GM13976 (cell line): ENCODE measurements at places on chromosomes 1 and 21.

DNA sequence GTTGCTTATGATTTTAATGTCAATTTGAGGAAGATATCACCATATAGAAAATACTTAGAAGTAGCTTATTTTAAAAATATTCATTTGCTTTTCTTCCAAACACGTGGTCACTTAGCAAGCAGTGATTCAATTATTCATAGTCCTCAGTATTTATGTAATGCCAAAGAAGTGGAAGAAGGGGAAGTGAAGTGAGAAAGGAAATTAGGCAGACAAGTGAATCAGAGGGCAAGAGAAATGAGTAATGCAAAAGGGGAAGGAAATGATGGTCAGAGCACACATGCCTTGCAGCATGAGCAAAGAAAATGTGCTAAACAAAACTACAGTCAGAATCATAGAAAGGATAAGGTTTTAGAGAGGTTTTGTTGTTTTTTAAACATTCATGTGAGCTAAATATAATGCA, 31.8 kb downstream of the SDCCAG8 start:
- DNase-seq, result peak; percentile 54

- DNase-seq, result no peak
Observed at GRCh38 chr1:95991787-95992520, 729.6 kb upstream of the PTBP2 start.

- DNase-seq, result no peak
Observed at GRCh38 chr1:115564201-115564600, 77.6 kb upstream of the VANGL1 start.

GRCh38 chr21:46567348-46567747, 37.5 kb downstream of the S100B start:
- DNase-seq, result no peak

DNA sequence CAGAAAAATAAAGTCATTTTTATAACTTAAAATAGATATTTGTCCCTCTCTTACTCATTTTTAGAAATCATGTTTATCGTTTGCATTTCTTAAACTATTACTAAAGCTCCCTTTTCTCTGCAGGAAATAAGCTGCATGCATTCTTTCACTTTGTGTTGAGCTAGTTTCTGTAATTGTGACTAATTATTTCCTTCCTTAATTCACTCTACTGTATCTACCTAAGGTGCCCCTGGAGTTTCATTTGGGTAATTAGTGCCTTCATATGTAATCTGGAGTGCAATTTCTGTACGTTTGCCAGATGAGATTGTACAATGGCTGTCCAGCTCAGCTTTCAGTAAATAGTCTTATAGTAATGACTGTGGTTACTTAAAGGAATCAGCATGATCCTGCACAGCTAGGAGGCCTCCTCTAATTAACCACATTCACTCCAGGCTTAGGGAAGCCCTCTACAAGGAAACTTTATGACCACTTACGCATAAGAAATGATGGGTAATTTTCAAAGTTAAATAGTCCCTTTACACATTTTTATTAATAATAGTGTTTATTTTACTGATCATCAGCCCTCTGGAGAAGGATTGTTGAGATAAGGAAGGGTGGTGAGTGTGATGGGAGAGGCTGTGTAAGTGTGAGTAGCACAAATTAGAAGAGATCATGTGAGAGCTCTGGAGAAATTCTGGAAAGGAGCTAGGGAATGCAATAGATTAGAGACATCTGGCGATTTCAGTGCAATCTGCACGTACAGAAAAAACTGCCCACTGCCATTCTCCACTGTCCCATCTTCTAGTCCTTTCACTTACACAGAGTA, 86.8 kb downstream of the LRRC8C start:
- peak; percentile 53 for DNase-seq

DNA sequence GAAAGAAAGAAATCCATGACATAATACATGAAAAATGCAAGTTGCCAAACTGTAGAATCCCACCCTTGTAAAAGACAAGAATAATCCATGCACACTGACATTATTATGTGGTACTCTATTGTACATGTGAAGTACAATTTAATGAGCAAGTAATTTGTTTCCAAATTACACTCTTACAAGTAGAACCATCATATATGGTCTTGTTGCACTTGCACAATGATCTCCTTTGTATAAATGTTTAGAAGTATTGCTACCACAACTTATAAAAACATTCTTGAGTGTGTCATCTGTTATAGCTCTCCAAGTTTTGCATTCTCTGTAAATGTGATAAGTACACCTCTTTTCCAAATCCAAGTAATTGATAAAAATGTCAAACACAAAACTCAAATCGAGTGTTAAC, 29.1 kb upstream of the ZNF281 start:
- no peak for DNase-seq

GRCh38 chr1:41192456-41193178, 49.5 kb downstream of the SCMH1 start:
- no peak for DNase-seq

DNA sequence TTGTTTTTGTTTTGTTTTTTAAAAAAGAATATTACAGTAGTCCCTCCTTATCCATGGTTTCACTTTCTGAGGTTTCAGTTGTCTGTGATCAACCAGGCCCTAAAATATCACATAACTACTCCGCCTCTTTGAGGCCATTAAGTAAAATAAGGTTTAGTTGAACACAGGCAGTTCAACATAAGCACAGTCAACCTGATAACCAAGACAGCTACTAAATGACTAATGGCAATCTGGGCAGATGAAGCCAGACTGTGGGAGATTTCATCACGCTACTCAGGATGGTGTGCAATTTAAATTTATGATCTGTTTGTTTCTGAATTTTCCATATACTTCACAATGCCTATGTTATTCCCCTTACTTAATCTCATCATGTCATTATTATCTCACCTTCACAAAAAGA, 30.1 kb downstream of the LDLRAD1 start:
- DNase-seq, result no peak

DNA sequence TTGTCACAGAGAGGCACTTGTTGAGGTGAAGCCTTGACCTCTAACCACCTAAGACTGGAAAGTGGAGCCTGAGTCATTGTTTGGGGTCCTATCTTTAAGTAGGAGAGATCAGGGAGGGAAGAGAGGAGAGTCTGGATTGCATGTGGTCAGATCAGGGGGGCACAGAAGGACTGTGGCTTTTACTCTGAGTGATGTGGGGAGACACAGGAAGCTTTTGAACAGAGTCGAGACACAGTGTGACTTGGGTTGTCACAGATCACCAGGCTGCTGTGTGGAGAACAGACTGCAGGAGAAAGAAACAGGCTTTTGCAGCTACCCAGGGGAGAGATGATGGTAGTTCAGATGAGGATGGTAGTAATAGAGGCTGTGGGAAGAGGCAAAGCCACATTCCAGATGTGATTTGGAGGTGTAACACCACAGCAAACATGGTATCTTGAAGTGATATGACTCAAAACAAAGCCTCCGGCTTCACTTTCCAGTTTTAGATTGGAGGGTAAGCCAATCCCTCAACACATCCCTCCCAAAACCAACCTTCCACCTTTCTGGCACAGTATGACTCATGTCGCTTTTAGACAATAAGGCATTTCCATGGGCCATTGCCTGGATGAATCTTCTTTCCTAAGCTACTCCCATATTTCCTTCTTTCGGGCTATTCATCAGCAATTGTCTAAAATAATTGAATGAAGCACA, 125.8 kb upstream of the SLC44A3 start:
- no peak for DNase-seq

GRCh38 chr1:172775606-172776005, 116.7 kb downstream of the FASLG start:
- DNase-seq, result no peak

GRCh38 chr1:50659107-50659662, 235.9 kb upstream of the DMRTA2 start:
- no peak for DNase-seq

DNA sequence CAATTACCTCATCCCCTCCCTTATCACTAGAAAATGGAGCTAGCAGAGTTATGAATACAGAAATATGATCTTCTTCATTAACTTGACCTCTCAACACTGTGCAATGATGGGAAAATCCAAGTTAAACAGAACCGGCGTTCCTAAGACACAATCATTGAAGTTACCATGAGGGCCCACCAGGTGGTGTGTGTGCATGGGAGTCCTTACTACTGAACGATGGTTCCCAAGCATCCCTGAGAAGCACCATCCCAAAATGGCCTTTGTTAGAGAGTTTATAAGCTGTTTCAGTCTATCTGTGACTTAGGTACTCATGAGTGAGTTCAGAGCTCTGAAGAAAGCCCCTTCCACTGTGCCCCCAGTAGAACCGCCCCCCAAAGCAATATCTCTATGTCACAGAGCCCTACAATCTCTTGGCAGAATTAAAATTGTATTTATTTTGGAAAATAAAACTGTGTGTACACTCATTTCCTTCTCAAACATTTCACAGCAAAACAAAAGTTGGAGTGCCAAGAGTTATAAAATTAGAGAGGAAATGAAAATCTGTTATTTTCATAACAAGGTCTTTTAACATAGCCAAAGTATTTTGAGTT, 56.8 kb downstream of the PLD5 start:
- peak; percentile 43 for DNase-seq

DNA sequence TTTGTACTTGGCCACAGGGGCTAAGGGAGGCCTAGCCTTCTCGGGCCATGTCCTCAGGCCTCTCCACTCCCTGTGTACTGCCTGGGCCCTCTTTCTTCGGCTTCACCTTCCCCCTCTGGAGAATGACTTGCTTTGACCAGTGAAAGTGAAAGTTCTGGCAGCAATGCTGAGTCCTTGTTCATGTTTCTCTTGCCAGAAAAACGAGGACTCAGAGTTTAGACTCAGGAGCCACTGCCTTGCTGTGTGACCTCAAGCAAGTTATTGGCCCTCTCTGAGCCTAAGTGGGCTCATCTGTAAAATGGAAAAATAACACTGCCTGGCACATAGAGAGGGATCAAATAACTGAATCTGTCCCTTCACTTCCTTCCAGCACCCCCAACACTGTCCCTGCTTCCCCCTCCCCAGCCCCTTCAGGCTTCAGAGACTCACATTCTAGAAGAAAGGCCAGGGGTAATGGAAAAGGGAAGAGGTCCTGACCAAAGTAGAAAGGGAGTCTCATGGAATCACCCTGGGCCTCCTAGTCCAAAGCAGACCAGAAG, 1.5 kb downstream of the C1QA start:
- DNase-seq, result no peak

GRCh38 chr1:10686404-10687040, 109.9 kb downstream of the CASZ1 start:
- no peak for DNase-seq

- DNase-seq, result no peak
Observed at GRCh38 chr21:34613679-34614627, 960 bp downstream of the RCAN1 start.

- DNase-seq, result no peak
Observed at GRCh38 chr1:28196330-28196729, 19.8 kb upstream of the PTAFR start.

- peak; percentile 29 for DNase-seq
Observed at GRCh38 chr1:153919876-153920852, 2.6 kb downstream of the GATAD2B start.

GRCh38 chr1:163231385-163231784, 28.7 kb upstream of the RGS5 start:
- no peak for DNase-seq
